ENCODE measurements at places on chromosomes 11 and 22. TPM values are rescaled to one million over a fixed set of nuclear protein-coding genes. Genes with fewer than 3 reads are reported as not detected.

OR52I2 gene
- not detected for total RNA-seq

OLFML1 gene
- total RNA-seq = 22.8 TPM

OOSP3 gene
- total RNA-seq = not detected

PARVG gene
- total RNA-seq = not detected

KCNJ11 gene
- not detected for total RNA-seq

TRIM68 gene
- total RNA-seq = 12.1 TPM

RASGRP2 gene
- 1.2 TPM for total RNA-seq

PDGFB gene
- total RNA-seq = not detected

DNA sequence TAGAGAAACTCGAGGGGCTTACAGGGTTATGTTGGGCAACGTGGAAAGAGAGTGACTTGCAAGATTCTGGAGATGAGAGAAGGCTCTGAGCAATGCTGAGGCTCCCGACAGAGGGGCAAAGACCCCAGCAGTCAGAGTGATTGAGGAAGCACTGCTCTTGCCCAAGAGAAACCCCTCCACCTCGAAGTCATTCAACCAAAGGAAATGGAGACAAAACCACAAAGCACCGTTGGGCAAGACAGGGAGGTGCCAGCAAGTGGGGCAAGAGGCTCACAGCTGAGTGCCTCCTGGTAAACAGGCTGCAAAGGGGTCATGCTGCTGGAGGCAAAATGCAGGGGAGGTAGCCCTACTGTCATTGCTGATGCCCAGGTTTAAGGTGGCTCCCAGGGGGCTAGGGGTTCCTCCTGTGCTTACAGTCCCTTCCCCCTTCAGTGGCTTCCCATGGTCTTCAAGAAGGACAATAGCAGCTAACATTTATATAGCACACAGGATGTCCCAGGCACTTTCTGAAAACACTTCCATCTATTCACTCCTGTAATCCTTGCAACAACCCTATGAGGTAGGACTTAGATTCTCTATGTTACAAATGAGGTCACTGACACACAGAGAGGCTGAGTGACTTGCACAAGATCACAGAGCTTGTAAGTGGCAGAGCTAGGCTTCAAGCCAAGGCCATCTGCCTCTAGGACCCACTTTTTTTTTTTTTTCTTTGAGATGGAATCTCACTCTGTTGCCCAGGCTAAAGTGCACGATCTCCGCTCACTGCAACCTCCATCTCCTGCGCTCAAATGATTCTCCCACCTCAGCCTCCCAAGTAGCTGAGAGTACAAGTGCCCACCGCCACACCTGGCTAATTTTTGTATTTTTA, 18.1 kb upstream of the MYH9 start:
- H3K4me3 ChIP-seq = no peak overlapping the region
- DNase-seq = peak; percentile 45
- H3K27ac ChIP-seq = no peak overlapping the region

- H3K27me3 ChIP-seq = no peaks in the 10 kb centered on the region
- no peaks in the 10 kb centered on the region for H3K36me3 ChIP-seq
- no peak for DNase-seq
- H3K4me3 ChIP-seq = no peak overlapping the region
- no peaks in the 10 kb centered on the region for H3K4me1 ChIP-seq
- H3K27ac ChIP-seq = no peak overlapping the region
These were observed 151.0 kb downstream of the MPPED1 start for GRCh38 chr22:43562843-43563242.

DNA sequence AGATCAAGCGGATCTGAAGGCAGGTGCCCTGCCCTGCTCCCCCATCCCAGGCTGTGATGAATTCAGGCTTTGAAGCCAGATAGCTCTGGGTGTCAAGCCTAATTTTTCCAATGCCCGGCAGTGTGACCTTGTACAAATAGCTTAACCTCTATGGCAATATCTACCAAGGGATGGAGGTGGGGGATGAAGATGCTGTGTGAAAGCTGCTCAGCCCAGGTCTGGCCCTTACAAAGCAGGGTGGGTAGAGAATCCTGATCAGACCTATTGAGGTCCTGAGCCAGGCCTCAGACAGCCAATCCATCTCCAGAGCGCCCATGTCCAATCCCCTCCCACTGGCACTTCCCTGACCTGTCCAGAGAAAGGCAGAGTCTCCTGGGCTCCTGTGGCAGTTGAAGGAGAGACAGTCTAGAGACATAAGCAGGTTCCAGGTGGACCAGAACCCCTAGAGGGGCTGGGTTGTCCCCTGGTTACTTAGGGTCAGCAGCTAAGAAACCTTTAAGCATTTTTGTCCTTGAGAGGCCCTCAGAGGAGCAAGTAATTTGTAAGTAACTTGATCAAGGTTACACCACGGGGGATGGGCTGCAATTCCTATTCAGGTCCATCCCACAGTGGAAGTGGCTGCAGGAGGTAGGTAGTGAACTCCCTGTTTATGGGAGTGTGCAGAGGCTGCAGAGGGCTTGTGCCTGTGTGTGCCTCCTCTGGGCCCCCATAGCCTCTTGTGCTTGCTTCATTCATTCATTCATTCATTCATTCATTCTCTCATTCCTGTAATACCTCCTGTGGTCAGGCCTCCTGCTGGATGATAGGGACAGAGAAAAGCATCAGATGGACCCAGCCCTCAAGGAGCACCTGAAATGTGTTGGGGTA, 10.4 kb downstream of the P2RY2 start:
- no peak overlapping the region for H3K4me3 ChIP-seq
- no peaks in the 10 kb centered on the region for H3K4me1 ChIP-seq
- H3K27ac ChIP-seq = no peak overlapping the region
- DNase-seq = no peak

- H3K4me1 ChIP-seq = peaks cover 3% of the 10 kb centered on the region
- H3K4me3 ChIP-seq = peak overlapping the region; percentile 30
- no peaks in the 10 kb centered on the region for H3K27me3 ChIP-seq
- no peaks in the 10 kb centered on the region for H3K36me3 ChIP-seq
- no peak for DNase-seq
These were observed 912 bp downstream of the VPS51 start for GRCh38 chr11:65096926-65097325.

- H3K4me1 ChIP-seq = peaks cover 7% of the 10 kb centered on the region
- DNase-seq = peak; percentile 78
- no peaks in the 10 kb centered on the region for H3K27me3 ChIP-seq
- H3K36me3 ChIP-seq = no peaks in the 10 kb centered on the region
- no peak overlapping the region for H3K4me3 ChIP-seq
These were observed 18.9 kb upstream of the PPP6R3 start for GRCh38 chr11:68441466-68442230.

DNA sequence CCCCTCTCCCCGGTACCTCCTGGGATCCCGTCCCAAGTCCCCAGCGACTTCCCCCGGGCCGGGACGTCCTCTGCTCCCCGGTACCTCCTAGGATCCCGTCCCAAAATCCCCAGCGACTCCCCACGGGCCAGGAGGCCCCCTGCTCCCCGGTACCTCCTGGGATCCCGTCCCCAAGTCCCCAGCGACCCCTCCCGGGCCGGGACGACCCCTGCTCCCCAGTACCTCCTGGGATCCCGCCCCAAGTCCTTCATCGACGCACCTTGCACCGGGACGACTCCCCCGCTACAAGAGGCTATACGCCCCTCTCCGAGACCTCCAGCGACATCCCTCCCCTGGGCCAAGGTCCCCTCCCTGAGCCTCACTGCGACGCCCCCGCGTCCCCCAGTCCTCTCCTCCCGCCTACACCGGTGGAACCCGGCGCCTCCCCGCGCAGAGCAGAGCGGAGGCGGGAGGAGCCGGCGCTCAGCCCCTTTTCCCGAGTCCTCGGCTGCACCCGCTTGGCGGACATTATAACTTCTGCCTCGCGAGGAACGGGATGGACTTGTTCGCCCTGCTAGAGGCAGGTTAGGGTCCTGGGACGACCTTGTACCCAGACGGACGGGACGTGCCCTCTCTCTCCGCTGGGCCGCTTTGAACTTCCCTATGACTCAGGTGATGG, 912 bp downstream of the KREMEN1 start:
- no peaks in the 10 kb centered on the region for H3K36me3 ChIP-seq
- no peak overlapping the region for H3K27ac ChIP-seq
- peaks cover 3% of the 10 kb centered on the region for H3K4me1 ChIP-seq
- peak; percentile 17 for DNase-seq
- peak overlapping the region; percentile 52 for H3K4me3 ChIP-seq

GRCh38 chr11:2217211-2218030, 45.8 kb upstream of the TH start:
- DNase-seq = no peak
- no peaks in the 10 kb centered on the region for H3K36me3 ChIP-seq
- no peaks in the 10 kb centered on the region for H3K27me3 ChIP-seq
- no peaks in the 10 kb centered on the region for H3K4me1 ChIP-seq
- H3K27ac ChIP-seq = no peak overlapping the region

GRCh38 chr11:133343951-133344350, 188.3 kb downstream of the OPCML start:
- H3K4me3 ChIP-seq = no peak overlapping the region
- no peaks in the 10 kb centered on the region for H3K4me1 ChIP-seq
- H3K36me3 ChIP-seq = no peaks in the 10 kb centered on the region
- no peaks in the 10 kb centered on the region for H3K27me3 ChIP-seq
- DNase-seq = peak; percentile 92

DNA sequence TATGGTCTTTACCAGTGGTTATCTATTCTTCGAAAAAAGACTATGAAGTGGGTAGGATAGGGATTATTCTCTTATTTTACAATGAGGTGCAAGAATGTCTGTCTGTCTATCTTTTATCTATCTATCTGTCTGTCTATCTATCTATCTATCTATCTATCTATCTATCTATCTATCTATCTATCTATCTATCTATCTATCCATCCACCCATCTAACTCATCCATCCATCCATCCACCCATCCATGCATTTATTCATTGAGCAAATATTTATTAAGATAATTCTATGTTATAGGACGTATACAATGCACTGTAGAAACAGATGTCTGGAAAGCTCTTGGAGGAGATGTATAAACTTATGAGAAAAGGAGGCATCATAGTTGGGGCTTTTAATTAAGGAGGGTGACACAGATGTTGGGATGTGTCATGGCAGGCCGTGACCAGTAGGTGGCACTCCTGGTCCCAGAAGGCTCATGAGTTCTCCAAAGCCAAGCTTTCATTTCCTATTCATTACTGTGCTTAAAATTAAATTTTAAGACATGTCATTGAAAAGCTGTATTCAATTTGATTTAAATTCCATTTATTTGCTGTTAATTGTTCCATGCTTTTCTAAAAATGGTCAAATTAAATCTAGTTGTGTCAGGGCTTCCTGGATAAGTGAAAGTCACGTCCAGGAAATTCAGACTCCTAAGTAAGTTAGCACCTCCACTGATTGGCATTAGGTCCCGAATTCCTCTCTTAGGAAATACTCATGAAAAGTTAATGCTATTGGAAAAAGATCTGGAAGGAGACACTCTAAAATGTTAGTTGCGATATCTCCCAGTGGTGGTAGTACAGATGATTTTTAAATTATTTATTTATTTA, 19.0 kb upstream of the E2F8 start:
- H3K27me3 ChIP-seq = peaks cover 10% of the 10 kb centered on the region
- H3K27ac ChIP-seq = no peak overlapping the region
- no peaks in the 10 kb centered on the region for H3K36me3 ChIP-seq
- DNase-seq = peak; percentile 61

- H3K27me3 ChIP-seq = peaks cover 5% of the 10 kb centered on the region
- H3K36me3 ChIP-seq = no peaks in the 10 kb centered on the region
- DNase-seq = peak; percentile 50
- H3K27ac ChIP-seq = no peak overlapping the region
- H3K4me1 ChIP-seq = peaks cover 7% of the 10 kb centered on the region
- no peak overlapping the region for H3K4me3 ChIP-seq
These were observed 51.8 kb downstream of the THAP12 start for GRCh38 chr11:76329084-76329648.

DNA sequence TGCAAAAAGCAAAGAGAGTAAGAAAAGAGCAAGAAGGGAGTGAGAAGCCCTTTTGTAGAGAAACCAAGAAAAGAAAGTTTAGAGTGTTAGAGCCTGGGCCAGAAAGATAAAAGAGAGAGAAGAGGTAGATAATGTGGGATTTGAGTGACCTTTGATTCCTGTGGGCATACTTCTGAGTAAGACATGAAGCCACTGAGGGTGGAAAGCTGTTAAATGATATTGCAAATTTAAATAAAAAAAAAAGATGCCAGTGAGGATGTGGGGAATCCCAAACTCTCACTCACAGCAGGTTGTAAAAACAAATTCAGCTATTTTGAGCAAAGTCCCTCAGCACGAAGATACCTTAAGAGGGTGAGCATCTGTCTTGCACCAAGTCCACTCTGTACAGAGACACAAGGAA, 59.4 kb upstream of the TOP3B start:
- no peaks in the 10 kb centered on the region for H3K36me3 ChIP-seq
- H3K27ac ChIP-seq = no peak overlapping the region
- no peak for DNase-seq
- peaks cover 5% of the 10 kb centered on the region for H3K27me3 ChIP-seq
- peaks cover 5% of the 10 kb centered on the region for H3K4me1 ChIP-seq

DNA sequence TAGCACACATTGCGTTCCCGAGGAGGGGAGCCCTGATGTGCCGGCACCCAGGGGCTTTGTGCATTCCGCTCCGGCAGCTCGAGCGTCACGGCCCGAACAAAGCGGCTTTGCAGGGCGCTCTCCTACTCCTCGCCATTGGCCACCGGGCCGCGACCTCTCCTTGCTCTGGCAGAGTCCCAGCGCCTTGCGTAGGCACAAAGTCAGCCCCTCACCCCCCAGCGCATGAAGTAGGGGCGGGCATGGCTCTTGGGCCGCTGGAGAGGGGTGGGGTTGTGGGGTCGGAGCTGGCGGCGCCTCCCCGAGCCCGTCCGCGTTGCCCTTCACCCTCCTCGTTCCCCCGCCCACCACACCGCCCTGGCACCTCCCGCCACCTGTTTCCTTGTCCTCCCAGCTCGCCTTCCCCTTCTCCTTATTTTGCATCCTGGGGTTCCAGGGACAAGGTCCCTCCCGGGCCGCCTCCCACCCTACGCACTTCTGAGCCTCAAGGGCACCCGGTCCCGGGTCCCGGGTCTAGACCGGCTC, 753 bp upstream of the PPARA start:
- H3K4me1 ChIP-seq = peaks cover 2% of the 10 kb centered on the region
- H3K27me3 ChIP-seq = peaks cover 30% of the 10 kb centered on the region
- DNase-seq = no peak

- H3K27me3 ChIP-seq = no peaks in the 10 kb centered on the region
- H3K4me3 ChIP-seq = no peak overlapping the region
- no peaks in the 10 kb centered on the region for H3K36me3 ChIP-seq
- no peaks in the 10 kb centered on the region for H3K4me1 ChIP-seq
These were observed 452.3 kb downstream of the KCNA4 start for GRCh38 chr11:29564486-29564885.

- no peak overlapping the region for H3K4me3 ChIP-seq
- no peak overlapping the region for H3K27ac ChIP-seq
- DNase-seq = no peak
- no peaks in the 10 kb centered on the region for H3K36me3 ChIP-seq
- no peaks in the 10 kb centered on the region for H3K4me1 ChIP-seq
These were observed 48.3 kb downstream of the KREMEN1 start for GRCh38 chr22:29121124-29121523.

GRCh38 chr11:35031867-35032266, 107.1 kb upstream of the CD44 start:
- peaks cover 31% of the 10 kb centered on the region for H3K4me1 ChIP-seq
- H3K27ac ChIP-seq = peak overlapping the region; percentile 17
- no peaks in the 10 kb centered on the region for H3K27me3 ChIP-seq
